Mucosa of descending colon (tissue), 3 donors: ENCODE measurements at places on chromosomes 7 and 10. TPM values are rescaled to one million over a fixed set of nuclear protein-coding genes. Genes with fewer than 3 reads are reported as not detected.

- DNase-seq, result no peak
These were observed 33.1 kb upstream of the TBX20 start for GRCh38 chr7:35286986-35287385.

DNA sequence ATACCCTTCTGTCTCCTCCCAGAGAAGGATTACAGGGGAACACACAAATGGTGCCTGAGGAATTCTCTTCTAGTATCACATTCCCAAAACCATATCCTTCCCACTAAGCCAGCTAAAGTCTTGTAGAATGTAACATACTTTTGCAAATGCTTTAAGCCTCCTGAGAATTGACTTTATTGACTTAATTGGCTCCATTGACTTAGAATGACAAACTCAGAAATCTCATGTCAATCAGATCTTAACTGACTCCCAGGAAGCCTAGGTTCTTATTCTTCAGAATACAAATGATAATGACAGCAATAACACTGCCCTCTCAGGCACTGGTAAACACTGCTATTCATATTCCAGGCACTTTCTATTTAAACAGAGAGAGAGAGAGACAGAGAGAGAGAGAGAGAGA is 356.9 kb upstream of the PRKCQ start:
- DNase-seq, result no peak

Gene CALCR
- total RNA-seq, result not detected

Gene FAM131B
- total RNA-seq, result 0.43 TPM

Gene HERC4
- 54.1 TPM for total RNA-seq

Gene ZNF92
- total RNA-seq, result 8.5 TPM
